ENCODE measurements at places on chromosomes 4 and X.
A peak's percentile ranks its signal among the peaks of the same experiment; 100 is the strongest.

- DNase-seq = no peak
These were observed 18.1 kb downstream of the CD40LG start for GRCh38 chrX:136666088-136666487.

GRCh38 chrX:110252711-110253110, 65.2 kb downstream of the AMMECR1 start:
- DNase-seq = no peak

- DNase-seq = no peak
These were observed 340.4 kb downstream of the FSTL5 start for GRCh38 chr4:161823450-161823849.

- no peak for DNase-seq
These were observed 111.9 kb upstream of the EDNRA start for GRCh38 chr4:147368948-147369347.

- peak; percentile 9 for DNase-seq
These were observed 43.7 kb downstream of the OTOP1 start for GRCh38 chr4:4182835-4183568.

DNA sequence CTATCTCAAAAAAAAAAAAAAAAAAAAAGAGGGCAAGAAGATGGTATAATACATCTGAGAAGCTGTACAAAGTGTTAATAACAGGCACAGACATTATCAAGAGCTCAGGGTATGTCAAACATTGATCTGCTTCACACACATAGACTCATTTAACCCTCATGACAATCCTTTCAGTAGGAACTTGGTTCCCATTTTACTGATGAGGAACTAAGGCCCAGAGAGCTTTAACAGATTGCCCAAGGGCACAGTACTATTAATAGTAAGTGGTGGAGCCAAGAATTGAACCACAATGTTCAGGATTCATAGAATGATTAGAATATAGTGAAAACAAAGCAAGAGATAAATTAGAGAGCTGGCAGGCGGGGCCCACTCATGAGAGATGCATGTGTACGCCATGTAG, 154.4 kb downstream of the EFHC2 start:
- DNase-seq = no peak

DNA sequence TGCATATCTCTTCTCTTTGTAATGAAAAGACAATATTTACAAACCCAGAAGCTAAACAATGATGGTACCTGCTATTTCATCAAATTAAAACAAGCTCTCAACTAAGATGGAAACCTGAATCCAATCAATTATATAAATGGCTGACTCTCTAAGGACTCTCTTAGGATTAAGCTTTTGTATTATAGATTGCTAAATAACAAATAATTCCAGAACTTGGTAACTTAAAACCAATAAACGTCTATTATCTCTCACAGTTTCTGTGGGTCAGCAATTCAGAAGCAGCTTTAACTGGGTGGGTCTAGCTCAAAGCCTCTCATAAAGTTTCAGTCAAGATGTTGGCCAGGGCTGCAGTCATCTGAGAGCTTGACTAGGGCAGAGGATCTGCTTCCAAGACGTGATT, 12.4 kb downstream of the PHKA2 start:
- DNase-seq = no peak

- DNase-seq = no peak
These were observed 116.1 kb downstream of the EVC2 start for GRCh38 chr4:5592272-5592671.

DNA sequence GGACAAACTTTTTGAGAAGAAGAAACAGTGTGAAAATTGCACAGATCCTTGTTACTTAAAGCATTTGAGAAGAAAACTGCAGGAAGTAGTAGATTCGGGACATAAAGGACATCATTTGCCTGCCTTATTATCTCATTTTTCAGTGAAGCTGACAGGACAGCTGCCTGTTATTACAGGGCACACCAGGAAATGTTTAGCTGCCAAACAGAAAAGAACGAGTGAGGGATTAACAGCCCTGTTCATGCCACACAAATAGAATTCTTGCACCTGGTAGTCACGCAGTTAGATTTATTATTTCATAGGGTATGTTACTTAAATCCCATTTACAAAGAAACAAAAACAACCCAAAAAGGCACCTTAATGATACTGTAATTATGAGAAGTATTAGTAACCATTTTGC, 100.6 kb downstream of the CHIC2 start:
- DNase-seq = no peak

DNA sequence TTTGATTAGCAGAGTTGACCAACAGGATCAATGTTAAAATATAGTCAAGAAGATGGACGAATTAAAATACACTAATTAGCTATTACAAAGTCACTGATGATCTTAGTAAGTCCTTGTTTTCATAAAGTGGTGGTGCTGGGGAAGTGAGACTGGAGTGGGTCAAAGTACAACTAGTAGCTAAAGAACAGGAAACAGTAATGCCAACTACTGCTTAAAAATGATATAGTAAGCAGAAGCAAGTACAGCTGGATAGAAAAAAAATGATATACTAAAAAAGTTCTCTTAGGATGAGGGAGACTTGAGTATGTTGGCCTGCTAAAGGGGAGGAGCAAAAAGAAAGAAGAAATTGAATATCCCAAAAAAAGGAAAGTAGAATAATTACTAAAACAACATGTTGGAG, 580.8 kb upstream of the FTHL17 start:
- DNase-seq = no peak

DNA sequence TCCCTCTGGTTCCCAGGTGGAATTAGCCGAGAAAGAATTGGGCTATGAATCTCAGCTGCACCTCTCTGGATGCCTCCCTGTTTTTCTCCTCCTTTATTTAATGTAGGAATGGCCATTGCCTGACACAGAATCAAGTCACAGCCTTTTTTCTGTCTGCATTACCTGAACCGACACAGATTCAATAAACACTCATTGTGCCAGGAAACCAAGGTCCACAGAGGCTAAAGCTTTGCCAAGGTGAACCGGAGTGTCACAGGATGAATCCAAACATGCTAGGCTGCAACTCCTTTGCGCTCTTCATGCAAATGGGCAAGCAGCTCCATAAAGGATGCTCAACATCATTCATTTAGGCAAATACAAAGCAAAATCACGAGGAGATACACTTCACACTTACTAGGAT, 199.8 kb upstream of the AGTR2 start:
- DNase-seq = no peak

DNA sequence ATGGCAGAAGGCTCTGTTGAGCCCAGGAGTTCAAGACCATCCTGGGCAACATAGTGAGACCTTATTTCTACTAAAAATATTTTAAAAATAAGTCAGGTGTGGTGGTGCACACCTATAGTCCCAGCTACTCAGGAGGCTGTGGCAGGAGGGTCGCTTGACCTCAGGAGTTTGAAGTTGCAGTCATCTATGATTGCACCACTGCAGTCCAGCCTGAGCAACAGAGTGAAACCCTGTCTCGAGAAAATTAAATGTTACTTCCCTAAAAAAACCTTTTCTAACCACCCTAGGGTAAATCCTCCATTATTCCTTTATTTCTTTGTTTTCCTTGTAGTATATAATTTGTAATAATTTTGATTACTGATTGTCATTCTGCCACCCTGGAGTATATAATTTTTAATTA, 7.9 kb downstream of the FAM200B start:
- no peak for DNase-seq

- DNase-seq = no peak
These were observed 202.2 kb downstream of the RAPGEF2 start for GRCh38 chr4:159305129-159305528.

GRCh38 chr4:105060628-105061027, 86.0 kb upstream of the TET2 start:
- no peak for DNase-seq

GRCh38 chrX:77342004-77342403, 105.2 kb upstream of the FGF16 start:
- DNase-seq = no peak

DNA sequence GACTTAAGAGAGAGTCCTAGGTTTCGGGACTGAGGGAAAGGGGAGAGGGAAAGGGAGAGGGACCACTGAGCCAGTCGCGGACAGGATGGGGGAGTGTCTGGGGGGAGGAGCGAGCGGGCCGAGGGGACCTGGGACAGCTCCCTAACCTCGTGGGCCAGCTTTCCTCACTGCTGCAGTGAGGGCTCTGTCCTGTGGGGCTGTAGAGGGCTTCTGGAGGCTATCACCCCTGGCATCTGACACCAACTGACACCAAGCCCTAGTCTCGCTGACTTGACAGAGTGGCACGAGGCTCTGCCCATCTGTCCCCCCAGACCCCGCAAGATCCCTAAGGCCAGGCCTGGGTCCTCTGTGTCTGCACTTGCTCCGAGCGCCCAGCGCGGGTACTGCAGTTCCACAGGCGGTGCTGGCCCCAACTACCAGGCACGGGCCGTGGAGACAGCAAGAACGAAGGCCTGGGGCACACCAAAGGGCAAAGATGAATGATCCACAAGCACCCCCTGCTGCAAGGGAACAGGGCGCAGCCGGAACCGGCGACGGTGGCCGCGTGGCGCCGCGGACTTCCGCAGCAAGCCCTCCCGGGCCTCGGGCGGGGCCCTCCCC, 465 bp downstream of the HAUS7 start:
- DNase-seq = no peak

DNA sequence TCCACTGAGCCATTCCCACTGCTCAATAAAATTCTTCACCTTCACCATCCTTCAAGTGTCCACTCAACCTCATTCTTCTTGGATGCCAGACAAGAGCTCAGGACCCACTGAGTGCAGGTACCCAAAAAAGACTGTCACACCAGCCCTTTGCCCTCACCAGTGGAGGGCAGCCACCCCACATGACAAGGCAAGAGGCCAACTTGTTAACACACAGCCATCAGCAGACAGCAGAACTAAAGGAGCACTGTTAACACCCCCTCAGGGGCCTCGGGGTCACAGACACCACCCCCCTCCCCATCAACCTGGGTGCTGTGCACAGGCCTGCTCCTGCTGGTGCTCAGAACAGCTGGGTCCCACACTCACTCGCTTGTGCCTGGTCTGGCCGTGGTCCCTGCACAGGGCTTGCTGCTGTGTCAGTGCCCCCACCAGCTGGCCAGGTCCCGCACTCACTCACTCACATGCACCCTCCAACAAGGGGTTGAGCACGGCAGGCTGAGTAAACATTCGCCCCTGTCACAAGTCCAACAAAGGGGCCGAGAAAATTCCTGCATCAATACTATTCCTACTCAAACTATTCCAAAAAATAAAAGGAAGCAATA, 54.1 kb downstream of the ATRX start:
- DNase-seq = no peak

- no peak for DNase-seq
These were observed 298.8 kb downstream of the GBA3 start for GRCh38 chr4:22991576-22991975.

- no peak for DNase-seq
These were observed 259.1 kb upstream of the CPEB2 start for GRCh38 chr4:14743172-14743571.

- DNase-seq = peak; percentile 24
These were observed 78.4 kb upstream of the MAP3K15 start for GRCh38 chrX:19593690-19594089.

GRCh38 chrX:152445926-152446325, 5.2 kb downstream of the GABRA3 start:
- DNase-seq = no peak

- DNase-seq = no peak
These were observed 7.8 kb upstream of the MCUB start for GRCh38 chr4:109552237-109552636.

- DNase-seq = peak; percentile 69
These were observed 32.8 kb downstream of the ELOVL6 start for GRCh38 chr4:110165382-110166286.

GRCh38 chrX:126799059-126799458, 20.5 kb upstream of the PRR32 start:
- no peak for DNase-seq

DNA sequence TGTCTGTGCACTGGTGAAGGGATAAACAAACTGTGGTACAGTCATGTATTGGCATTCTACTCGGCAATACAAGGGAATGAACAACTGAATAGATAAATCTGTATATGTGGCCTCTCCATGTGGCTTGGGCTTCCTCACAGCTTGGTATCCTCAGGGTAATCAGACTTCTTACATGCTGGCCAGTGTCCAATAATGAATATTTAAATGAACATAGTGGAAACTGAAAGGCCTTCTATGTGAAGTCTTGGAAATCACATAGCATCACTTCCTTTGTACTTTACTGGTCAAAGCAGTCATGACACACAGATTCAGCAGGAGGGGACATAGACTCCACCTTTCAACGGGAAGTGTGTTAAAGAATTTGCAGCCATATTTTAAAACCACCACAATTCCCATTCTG, 33.4 kb upstream of the GPR101 start:
- no peak for DNase-seq

GRCh38 chr4:141870152-141870551, 233.8 kb downstream of the IL15 start:
- no peak for DNase-seq

DNA sequence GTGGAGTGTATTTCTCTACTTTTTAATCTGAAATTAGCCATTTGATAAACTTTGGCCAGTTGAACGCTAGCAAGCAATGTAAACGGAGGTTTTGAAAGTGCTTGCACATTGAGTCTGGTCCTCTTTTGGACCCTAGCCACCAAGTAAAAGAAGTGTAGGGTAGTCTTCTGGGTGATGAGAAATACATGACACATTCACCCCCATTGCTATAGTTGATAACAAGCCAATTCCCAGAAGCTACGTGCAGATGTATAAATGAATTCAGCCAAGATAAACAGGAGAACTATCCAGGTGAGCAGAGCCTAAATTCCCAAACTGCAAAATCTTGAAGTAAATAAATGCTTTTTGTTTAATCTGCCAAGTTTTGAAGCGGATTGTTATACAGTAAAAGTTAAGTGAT, 965.4 kb upstream of the GRIA3 start:
- DNase-seq = no peak

- no peak for DNase-seq
These were observed 54.8 kb upstream of the RBMXL3 start for GRCh38 chrX:115134382-115134781.

DNA sequence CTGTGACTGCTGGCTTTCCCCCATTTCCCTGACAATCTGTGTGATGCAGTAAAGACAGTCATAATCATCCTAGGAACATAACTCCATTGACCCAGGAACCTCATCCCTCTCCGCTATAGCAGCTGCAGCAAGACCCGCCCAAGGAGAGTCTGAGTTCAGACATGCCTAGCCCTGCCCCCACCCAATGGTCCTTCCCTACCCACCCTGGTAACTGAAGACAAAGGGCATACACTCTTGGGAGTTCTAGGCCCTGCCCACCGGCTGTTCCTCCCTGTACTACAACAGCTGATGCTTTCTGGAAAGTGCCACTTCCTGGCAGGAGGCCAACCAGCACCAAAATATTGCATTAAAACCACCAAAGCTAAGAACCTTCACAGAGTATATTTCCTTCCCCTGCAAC, 1035.6 kb downstream of the C4orf33 start:
- DNase-seq = no peak

GRCh38 chr4:23213198-23213597, 520.5 kb downstream of the GBA3 start:
- DNase-seq = no peak

- no peak for DNase-seq
These were observed 564.6 kb upstream of the DIPK2B start for GRCh38 chrX:45765281-45765680.

DNA sequence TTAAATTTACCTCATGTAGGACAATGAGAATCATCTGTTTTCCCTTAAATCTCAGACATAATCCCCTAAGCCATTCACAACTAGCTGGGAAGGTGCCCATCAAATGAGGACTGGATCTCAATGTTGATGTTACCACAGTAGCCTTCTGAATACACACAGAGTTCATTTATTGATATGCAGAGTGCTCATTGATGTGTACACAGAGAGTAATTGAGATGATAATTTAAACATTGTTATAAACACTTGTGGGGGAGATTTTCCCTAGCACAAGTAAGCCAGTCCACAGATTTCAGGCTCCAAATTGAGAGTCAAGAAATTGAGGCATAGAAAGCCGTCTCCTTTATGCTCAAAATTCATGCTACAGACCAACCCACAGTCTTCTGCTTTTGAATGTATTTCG, 273.4 kb upstream of the TRPC5 start:
- no peak for DNase-seq
